ENCODE measurements at places on chromosomes 2 and 18.

DNA sequence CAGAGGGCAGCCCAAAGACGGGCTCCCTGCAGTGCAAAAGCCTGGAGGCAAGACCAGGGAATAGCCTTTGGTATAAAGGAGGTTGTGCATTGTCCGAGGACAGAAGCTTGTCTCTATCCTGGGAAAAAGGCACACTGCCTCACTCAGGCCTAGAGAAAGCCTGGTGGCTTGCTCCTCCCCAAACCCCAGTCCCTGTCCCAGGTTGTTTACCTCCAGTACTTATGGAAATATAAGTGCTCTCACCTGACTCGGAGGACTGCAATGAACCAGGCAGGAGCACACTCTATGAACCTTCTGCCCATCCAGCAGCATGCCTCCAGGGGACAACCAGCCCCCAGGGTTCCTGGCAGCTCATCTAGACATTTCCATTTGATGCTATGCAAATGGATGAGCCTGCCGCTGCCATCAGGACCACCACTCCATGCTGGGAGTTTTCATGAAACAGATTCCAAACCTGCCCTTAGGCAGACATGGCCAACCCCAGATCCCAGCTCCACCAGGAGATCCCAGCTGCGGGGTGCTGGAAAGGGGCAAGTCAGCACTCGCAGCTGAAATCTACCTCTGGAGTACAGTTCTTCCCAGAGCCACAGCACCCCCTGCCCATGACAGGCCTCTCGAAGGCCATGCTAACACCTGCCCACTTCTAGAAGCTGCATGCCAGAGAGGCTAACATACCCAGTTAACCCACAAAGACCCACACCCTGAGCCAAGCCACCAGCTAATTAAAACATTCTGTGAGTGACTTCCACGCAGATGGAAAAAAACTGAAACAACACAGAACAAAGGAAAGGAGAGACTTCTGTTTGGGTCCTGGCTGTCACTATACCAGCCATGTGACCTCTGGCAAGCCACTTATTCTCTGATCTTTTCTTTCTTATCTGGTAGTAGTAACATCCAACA is 101.7 kb downstream of the TTC32 start:
- DNase-seq, result no peak

DNA sequence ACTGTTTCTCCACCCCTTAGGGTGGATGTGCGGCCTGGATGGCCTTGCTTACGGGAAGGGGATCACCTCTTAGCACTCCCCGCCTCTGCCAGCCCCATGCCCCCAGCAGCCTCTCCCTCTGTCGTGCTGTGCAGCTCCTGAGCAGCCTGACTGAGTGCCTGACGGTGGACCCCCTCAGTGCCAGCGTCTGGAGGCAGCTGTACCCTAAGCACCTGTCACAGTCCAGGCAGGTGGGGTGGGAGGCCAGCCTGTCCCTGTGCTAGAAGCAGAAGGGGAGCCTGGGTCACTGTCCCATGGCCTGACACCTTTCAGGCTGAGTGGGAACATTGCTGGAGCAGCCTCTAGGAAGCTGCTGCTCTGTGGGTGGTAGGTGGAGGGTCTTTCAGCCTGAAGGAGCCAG is 5.2 kb downstream of the TMEM214 start:
- no peak for DNase-seq

GRCh38 chr18:53004798-53005197 is 664.8 kb downstream of the DCC start:
- no peak for DNase-seq

- DNase-seq, result no peak
These were observed 874.9 kb downstream of the RNF144A start for GRCh38 chr2:7792031-7792651.

DNA sequence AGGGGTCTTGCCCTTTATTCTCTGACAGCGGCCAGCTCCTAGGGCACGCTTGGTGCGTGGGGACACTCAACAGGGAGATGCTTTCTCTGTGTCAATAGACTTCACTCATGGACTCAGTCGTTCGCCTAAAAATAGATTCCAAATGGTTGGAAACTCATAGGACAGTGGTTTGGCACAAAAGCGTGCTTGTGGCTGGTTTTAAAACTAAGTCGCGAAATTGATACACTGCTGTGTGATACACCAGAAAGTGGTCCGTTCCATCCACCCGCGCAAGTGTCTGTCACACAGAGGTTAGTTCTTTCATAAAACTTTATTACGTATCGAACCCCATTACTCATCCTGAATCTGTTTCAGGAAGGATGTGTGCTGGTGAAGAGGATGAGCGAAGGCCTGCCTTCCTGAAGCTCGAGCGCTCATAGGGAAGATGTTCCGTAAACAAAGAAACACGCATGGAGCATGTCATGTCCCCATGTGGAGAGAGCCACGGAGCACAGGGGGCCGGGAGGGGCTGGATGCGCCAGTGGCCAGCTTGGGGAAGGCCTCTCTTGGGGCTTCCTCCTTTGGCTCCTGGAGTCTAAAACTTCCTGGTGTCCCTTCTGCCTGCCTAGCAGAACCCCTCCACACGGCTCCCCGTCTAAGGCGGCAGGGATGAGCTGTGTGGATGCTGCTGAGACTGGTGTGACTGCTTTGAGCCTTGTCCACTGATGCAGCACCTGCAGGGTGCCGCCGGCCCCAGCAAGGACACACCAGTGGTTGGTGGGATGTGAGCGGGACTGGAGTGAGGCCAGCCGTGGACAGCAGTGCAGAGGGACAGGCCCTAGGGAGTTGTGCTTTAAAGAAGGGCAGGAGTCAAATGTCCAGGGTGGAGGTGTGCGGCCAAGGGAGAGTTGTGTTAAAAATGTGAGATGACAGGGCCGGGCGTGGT is 207.2 kb downstream of the GBX2 start:
- DNase-seq, result no peak

DNA sequence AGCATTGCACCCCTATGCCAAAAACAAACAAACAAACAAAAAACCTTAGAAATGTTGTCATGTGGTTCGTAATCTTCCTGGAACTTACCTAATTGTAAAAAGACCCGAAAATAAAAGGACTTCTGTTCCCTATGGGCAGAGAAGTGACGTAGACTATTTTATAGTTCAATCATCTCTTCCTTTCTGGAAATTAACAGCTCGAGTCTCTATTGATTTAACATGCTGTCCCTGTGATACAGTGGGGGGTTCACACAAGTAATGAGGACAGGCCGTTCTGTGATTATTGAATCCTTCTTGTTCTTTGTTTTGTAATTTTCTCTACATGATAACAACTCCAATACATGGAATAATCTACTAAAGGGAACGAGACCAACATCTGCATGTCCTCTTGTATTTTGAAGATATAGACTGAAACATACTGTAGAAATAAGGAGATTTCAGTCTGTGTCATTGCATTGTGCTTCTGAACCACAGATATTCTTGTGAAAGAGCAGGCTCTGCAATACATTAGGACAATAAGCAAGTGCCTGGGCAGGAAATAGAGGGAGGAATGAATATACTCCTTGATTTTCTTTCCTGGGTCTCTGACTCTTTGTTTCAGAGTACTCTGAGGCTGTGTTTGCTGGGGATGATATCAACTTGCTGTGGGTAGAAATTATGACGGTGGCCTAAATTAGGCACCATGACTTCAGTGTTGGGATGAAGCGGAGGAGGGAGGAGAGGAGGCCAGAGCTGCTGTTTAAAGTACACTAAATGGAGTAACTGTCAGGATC is 65.7 kb upstream of the PPM1B start:
- no peak for DNase-seq

GRCh38 chr2:101823347-101823791 is 125.9 kb downstream of the MAP4K4 start:
- DNase-seq, result peak; percentile 49

GRCh38 chr2:8847400-8847799 is 10.0 kb upstream of the KIDINS220 start:
- DNase-seq, result no peak

GRCh38 chr2:236899950-236900640 is 185.6 kb upstream of the COPS8 start:
- DNase-seq, result no peak

DNA sequence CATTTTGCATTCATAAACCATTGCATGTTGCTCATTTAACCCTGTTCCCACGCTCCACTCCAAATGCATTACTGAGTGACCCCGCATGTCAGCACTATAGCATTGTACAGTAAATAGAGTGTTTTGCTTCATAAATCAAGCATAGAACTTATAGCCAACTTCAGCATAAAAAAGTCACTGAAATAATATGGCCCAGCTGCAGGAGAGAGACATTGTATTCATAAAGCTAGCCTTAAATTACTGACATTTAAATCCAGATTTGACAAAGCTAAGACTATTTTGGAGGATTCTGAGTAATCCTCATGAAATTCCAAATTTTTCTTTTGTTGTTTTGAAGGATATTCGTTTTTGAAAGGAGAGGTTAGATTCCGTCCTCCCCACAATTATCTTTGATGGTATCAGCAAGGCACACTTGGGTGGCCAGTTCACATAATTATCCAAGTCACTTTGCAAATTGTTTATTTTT is 320.9 kb upstream of the TCF4 start:
- DNase-seq, result no peak

GRCh38 chr2:213068676-213069359 is 82.6 kb downstream of the IKZF2 start:
- no peak for DNase-seq

DNA sequence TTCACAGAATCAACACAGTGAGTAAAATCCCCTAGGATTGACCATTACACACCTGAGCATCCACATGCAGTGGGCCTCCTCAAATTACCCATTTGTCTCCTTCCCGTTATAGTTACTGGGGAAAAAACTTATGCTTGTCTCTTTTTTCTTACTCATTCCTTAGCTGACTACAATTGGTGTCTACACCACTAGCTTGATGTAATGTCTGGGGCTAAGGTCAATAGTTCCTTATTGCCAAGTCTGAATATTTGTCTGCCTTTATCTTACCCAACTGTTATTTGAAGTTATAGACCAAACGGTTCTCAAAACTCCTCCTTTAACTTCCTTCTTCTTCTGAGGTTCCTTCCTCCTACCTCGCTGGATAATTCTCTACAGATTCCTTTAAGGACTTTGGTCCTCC is 41.9 kb upstream of the TMEM17 start:
- DNase-seq, result no peak

DNA sequence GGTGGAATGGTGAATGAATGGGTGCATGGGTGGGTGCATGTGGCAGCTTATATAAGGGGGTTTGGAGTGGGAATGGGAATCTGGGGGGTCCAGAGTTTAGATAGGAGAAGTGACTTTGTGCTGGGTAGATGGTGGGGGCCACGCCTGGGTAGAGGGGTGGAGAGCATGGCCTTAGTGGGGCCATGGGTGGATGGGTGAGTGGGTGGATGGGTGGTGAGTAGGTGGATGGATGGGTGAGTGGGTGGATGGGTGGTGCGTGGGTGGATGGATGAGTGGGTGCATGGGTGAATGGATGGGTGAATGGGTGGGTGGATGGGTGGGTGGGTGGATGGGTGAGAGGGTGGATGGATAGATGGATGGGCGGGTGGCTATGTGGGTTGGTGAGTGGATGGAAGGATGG is 53.9 kb downstream of the MYO7B start:
- no peak for DNase-seq

- DNase-seq, result no peak
These were observed 135.8 kb upstream of the LTBP1 start for GRCh38 chr2:32810909-32811495.

GRCh38 chr2:173860082-173860481 is 105.1 kb downstream of the SP3 start:
- no peak for DNase-seq

DNA sequence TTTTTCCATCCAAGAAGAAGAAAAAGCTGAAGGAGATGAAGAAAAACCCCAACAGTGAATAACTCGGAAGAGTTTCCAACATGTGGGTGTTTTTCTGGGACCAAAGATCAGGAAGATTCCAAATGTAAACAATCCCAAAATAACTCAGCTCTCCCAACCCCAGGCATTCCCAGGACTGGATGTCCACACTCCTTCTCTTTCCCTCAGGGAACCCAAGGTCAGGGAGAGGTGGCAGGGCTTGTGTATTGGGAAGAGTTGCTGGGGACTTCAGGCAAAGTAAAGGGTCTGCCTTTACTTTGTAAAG is 268.0 kb downstream of the DYSF start:
- no peak for DNase-seq

GRCh38 chr18:57429167-57430078 is 5.8 kb upstream of the ONECUT2 start:
- DNase-seq, result no peak

GRCh38 chr2:138364554-138365162 is 136.9 kb upstream of the SPOPL start:
- DNase-seq, result no peak

DNA sequence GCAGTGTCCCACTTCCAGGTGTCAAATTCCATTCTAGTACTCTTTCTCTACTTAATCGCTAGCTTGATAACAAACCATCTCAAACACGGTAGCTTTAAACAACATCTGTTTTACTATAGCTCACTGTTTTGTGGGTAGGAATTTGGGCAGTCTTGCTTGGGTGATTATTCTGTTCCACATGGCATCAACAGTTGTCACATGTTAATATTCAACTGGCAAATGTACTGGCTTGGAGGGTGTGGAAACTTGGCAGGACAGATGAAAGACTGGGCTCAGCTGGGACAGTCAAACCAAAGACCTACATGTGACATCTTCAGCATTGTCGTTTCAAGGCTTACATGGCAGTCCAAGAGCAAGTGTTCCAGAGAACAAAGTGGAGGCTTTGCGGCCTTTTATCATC is 241.8 kb downstream of the PTH2R start:
- DNase-seq, result no peak

- DNase-seq, result no peak
These were observed 88.8 kb downstream of the CD8B2 start for GRCh38 chr2:106575955-106576354.

- no peak for DNase-seq
These were observed 160.8 kb upstream of the KYNU start for GRCh38 chr2:142716463-142717242.
